ENCODE measurements at places on chromosomes 2 and 18. TPM values are rescaled to one million over a fixed set of nuclear protein-coding genes. Genes with fewer than 3 reads are reported as not detected.

GRCh38 chr2:9297156-9297555, 90.5 kb downstream of the ASAP2 start:
- no peak overlapping the region for H3K27ac ChIP-seq
- no peak overlapping the region for H3K4me3 ChIP-seq
- H3K36me3 ChIP-seq, result no peaks in the 10 kb centered on the region
- H3K4me1 ChIP-seq, result no peaks in the 10 kb centered on the region

GRCh38 chr2:105802587-105802986, 57.9 kb downstream of the NCK2 start:
- DNase-seq, result no peak
- no peak overlapping the region for H3K4me3 ChIP-seq
- peaks cover 7% of the 10 kb centered on the region for H3K4me1 ChIP-seq
- no peaks in the 10 kb centered on the region for H3K36me3 ChIP-seq
- no peaks in the 10 kb centered on the region for H3K27me3 ChIP-seq
- H3K27ac ChIP-seq, result no peak overlapping the region

GRCh38 chr2:172270278-172271079, 156.9 kb upstream of the ITGA6 start:
- H3K4me1 ChIP-seq, result no peaks in the 10 kb centered on the region
- no peaks in the 10 kb centered on the region for H3K27me3 ChIP-seq
- peak; percentile 84 for DNase-seq
- H3K36me3 ChIP-seq, result no peaks in the 10 kb centered on the region
- H3K4me3 ChIP-seq, result no peak overlapping the region

DNA sequence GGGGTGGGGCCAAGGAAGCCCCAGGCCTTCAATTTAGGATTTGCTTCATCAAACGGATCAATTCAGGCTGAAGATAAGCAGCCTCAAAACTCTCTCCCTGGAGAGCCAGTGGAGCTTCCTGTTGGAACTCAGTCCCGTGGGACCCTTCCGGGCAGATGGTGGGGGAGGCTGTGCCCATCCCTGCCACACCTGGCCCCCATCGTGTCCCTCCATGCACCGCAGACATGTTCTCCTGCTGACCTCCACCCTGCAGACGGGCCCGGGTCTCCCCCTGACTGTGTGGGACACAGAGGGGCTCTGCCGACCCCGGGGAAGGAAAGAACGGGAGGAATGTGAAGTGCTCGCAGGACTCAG, 144.2 kb downstream of the TPO start:
- no peak overlapping the region for H3K4me3 ChIP-seq
- DNase-seq, result no peak
- no peaks in the 10 kb centered on the region for H3K36me3 ChIP-seq
- no peak overlapping the region for H3K27ac ChIP-seq
- no peaks in the 10 kb centered on the region for H3K4me1 ChIP-seq

- H3K4me1 ChIP-seq, result no peaks in the 10 kb centered on the region
- no peaks in the 10 kb centered on the region for H3K27me3 ChIP-seq
- no peak for DNase-seq
These were observed 69.6 kb downstream of the THNSL2 start for GRCh38 chr2:88239781-88240180.

DNA sequence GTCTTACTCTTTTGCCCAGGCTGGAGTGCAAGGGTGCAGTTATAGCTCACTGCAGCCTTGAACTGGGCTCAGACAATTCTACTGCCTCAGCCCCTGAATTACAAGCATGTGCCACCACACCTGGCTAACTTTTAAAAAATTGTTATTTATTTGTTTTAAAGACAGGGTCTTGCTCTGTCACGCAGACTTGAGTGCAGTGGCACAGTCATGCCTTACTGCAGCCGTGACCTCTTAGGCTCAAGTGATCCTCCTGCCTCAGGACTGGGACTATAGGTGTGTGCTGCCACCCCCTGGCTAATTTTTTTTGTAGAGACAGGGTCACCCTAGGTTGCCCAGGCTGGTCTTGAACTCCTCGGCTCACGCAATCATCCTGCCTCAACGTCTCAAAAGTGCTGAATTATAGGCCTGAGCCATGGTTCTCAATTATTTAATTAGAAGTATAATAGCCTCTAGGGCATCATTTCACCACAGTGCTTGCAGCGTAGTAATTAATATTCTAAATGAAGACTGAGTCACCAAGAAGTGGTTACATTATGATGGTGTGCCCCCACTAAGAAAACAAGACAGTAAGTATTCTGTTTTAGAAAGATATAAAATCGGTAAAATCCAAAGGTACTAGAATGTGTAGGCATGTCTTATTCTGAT, 69.6 kb downstream of the EML4 start:
- no peak overlapping the region for H3K27ac ChIP-seq
- H3K36me3 ChIP-seq, result no peaks in the 10 kb centered on the region
- no peak for DNase-seq
- H3K4me1 ChIP-seq, result peaks cover 8% of the 10 kb centered on the region
- H3K27me3 ChIP-seq, result no peaks in the 10 kb centered on the region
- H3K4me3 ChIP-seq, result no peak overlapping the region

DNA sequence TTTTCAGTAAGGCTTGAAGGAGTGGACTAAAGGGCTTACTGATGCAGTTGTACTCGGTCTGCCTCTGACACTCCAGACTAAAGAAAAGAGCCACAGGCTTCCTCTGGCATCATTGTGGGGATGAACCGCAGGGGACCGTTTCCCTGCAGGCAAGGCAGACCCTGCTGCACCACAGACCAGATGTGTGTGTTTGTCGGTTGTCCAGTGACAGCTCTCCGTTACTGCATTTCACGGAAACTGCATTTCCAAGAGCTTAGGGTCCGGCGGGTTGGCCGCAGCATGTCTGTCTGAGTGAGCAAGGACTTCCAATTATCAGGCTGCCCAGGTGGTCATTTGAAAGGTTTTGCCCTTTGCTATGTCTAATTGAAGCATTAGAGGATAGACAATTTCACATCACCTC, 98.1 kb downstream of the FAM210A start:
- H3K27me3 ChIP-seq, result no peaks in the 10 kb centered on the region
- H3K4me1 ChIP-seq, result no peaks in the 10 kb centered on the region

GRCh38 chr18:3966246-3966641, 488.9 kb downstream of the DLGAP1 start:
- H3K27me3 ChIP-seq, result no peaks in the 10 kb centered on the region
- no peak for DNase-seq
- H3K4me3 ChIP-seq, result no peak overlapping the region
- H3K27ac ChIP-seq, result peak overlapping the region; percentile 50
- H3K36me3 ChIP-seq, result no peaks in the 10 kb centered on the region

DNA sequence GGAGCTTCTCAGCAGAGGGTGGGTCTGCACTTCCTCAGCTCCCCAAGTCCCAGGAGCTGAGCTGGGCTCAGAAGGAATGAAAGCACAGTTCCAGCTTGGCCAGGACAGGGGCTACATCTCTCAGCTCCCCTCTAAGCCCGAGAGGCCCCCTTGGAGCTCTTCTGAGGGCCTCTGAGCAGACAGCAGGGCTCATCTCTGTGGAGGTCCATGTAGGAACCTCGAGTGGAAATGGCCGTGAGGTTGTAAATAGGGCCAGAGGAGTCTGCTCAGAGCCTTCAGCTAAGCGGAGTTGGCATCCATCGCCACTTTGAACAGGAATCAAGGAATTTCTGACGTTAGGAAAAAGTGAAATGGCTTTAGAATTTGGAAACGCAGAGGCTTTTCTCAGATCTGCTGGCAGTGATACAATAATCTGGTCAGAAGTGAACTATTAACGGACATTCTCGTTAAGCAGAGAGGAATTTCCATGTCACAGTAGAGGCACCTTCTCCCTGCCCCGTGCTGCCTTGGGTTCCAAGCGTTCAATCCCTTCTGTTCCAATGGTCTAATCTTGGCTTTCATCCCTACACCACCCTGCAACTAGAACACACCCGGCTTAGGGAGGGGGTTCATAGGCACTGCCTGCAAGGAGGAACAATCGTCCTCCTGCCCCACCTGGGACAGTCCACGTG, 213.9 kb downstream of the NDUFA10 start:
- H3K4me1 ChIP-seq, result no peaks in the 10 kb centered on the region
- H3K27me3 ChIP-seq, result no peaks in the 10 kb centered on the region
- H3K4me3 ChIP-seq, result no peak overlapping the region

GRCh38 chr2:9403924-9404323, 19.4 kb downstream of the ITGB1BP1 start:
- H3K4me1 ChIP-seq, result no peaks in the 10 kb centered on the region
- no peaks in the 10 kb centered on the region for H3K27me3 ChIP-seq
- no peak overlapping the region for H3K4me3 ChIP-seq
- no peaks in the 10 kb centered on the region for H3K36me3 ChIP-seq
- DNase-seq, result no peak

DNA sequence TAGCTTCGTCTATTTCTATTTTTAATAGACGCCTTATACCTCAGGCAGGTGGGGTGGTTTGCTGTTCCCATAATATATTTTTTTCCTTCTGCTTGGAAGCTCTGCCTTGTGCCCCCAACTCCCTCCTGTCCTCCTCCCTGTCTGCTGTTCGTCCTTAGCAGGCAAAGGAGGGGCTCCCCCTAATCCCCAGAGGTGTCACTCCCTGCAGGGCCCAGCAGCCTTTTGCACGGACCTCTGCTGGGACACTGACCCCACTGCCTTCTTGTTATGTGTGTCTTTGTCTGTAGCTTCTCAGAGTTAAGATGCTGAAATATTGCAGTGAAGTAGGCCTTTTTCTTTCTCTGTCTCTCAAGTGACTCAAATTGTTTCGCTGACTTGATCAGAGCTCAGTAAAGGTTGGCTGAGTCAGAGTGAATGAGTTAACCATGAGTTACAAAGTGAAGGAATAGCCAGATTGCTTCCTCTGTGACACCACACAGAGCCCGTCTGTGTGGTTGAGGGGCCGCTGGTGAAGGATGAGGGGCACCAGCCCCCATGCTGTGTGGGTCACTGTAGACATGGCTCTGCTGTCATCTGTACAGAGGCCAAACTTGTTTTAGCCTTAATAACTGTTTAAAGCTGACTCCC, 47.7 kb downstream of the PRKCE start:
- no peaks in the 10 kb centered on the region for H3K4me1 ChIP-seq
- no peaks in the 10 kb centered on the region for H3K36me3 ChIP-seq
- no peak overlapping the region for H3K4me3 ChIP-seq
- no peak overlapping the region for H3K27ac ChIP-seq
- H3K27me3 ChIP-seq, result no peaks in the 10 kb centered on the region

DNA sequence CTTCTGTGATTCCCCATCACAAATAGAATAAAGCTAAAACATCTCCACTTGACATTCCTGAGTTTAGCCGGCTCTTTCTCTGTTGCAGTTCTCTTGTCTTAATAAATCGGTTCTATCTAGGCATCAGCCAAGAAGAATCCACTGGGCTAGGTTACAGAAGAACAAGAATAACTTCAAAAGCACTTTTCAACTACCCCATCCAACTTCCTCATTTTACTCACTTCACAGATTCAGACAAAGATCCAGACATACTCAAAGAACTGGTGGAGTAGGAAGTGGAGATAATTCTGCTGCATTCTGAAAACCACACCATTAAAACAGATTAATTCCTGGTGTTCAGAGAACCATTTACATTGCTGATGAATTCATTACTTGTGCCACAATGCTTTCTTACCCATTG, 9.6 kb upstream of the ALPK2 start:
- H3K4me1 ChIP-seq, result no peaks in the 10 kb centered on the region
- H3K4me3 ChIP-seq, result no peak overlapping the region
- no peak for DNase-seq
- H3K36me3 ChIP-seq, result no peaks in the 10 kb centered on the region
- H3K27me3 ChIP-seq, result no peaks in the 10 kb centered on the region
- no peak overlapping the region for H3K27ac ChIP-seq

- no peak overlapping the region for H3K27ac ChIP-seq
- H3K4me3 ChIP-seq, result no peak overlapping the region
- H3K27me3 ChIP-seq, result no peaks in the 10 kb centered on the region
- peaks cover 5% of the 10 kb centered on the region for H3K4me1 ChIP-seq
- DNase-seq, result no peak
These were observed 52.5 kb upstream of the APCDD1 start for GRCh38 chr18:10401930-10402329.

- no peaks in the 10 kb centered on the region for H3K36me3 ChIP-seq
These were observed 585 bp upstream of the MOB1A start for GRCh38 chr2:74179063-74179865.

GRCh38 chr2:23122681-23123215, 262.2 kb upstream of the KLHL29 start:
- peaks cover 6% of the 10 kb centered on the region for H3K4me1 ChIP-seq
- no peak overlapping the region for H3K27ac ChIP-seq
- no peaks in the 10 kb centered on the region for H3K36me3 ChIP-seq
- DNase-seq, result no peak
- no peak overlapping the region for H3K4me3 ChIP-seq

DNA sequence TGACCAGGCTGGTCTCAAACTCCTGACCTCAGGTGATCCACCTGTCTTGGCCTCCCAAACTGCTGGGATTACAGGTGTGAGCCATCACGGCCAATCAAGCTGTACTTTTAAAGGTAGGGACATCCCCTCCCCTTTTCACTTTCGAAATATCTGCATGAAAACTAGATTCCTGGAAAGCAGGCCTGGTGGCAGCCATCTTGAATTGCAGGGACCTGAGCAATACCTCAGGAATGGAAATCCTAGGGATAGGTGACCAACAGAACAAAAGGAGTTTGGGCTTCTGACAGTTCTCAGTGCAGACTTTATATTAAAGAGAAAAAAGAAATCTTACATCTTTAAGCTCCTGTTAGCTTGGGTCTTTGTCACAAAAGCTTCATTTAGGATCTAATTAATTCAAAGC, 62.6 kb downstream of the KLF7 start:
- DNase-seq, result no peak
- no peaks in the 10 kb centered on the region for H3K4me1 ChIP-seq
- H3K27ac ChIP-seq, result no peak overlapping the region
- H3K4me3 ChIP-seq, result no peak overlapping the region
- no peaks in the 10 kb centered on the region for H3K27me3 ChIP-seq

Gene LYG2
- not detected for total RNA-seq

Gene SERPINB13
- not detected for total RNA-seq

Gene TMEM169
- total RNA-seq, result 0.19 TPM

Gene ADRA2B
- total RNA-seq, result 0.31 TPM

Gene BCS1L
- 24.4 TPM for total RNA-seq

Gene REEP1
- total RNA-seq, result 3.8 TPM

Gene ALPG
- total RNA-seq, result not detected
